ENCODE measurements at places on chromosomes 12 and 14.

DNA sequence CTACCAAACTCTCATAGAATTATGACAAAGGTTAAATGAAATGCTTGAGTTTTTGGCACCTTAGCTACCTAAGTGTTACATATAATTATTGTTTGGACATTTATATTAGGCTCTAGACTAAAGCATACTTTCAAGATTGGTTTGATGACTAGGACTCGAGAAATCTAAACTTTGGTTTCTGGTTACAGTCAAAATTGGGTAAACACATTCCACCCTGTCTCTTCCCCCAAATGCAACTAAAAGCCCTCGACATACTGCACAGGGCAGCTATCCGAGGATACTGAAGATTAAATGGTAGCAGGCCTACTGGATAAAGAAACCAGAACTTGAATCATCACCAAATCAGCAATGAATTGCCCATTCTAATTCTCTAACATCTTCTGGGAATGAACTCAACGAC lies 369.1 kb downstream of the PRKD1 start:
- DNase-seq, result no peak

GRCh38 chr12:117485984-117486839 lies 124.8 kb upstream of the NOS1 start:
- no peak for DNase-seq

DNA sequence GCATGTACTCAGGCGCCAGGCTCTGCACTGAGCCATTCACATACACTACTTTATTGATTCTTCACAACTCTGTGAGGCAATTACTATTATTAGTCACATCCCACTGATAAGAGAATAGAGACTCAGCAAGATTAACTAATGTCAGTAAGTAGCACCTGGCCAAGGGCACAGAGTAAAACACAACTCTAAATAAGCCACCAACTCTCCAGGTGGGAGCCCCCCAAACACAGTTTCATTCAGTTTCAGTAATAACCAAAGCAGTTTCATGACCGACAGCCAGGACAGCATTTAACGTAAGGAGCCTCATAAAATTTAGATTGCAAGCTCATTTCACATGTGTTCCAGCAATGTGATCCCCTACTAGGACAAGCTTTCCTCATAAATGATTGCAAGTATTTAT lies 323.1 kb upstream of the CCDC196 start:
- no peak for DNase-seq

GRCh38 chr14:73627151-73627558 lies 14.8 kb downstream of the ACOT6 start:
- no peak for DNase-seq

DNA sequence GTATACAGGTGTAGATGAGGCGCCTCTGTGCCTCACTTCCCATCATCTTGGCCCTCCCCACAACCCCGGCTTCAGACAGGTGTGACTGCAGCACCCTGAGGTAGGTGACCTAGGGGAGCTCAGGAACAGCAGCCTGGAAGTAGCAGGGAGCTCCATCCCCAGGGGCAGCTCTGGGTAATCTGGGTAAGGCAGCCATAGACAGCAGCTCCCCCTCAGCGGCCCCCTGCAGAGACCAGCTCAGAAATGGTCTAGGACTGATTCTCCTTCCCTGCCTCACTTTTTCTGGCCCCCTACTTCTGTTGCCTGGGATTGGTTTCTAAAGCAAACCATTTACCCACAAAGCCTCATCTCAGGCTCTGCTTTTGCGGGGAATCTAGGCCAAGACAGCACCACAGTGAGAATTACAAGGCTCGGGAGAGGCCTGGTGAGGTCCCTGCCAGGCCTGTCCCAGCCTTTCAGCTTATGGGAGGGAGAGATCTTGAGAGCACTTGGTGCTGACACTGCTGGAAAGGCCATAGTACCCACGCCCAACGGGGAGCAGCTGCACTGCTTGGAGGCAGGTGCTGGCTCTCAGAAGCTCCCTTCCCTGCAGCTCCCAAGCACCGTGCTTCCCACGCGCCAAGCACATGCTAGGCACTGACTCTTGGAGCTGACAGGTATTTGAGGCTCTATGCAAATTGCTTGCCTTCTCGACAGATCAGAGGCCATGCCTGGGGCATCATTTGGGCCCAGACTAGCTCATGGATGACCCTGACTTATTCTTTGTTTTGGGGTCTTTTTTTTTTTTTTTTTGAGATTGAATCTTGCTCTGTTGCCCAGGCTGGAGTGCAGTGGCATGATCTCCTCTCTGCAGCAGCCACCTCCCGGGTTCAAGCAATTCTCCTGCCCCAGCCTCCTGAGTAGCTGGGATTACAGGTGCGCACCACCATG lies 45.1 kb upstream of the TRAF3 start:
- no peak for DNase-seq

- DNase-seq, result peak; percentile 91
Observed at GRCh38 chr12:132356691-132357622, 27.6 kb upstream of the GALNT9 start.

DNA sequence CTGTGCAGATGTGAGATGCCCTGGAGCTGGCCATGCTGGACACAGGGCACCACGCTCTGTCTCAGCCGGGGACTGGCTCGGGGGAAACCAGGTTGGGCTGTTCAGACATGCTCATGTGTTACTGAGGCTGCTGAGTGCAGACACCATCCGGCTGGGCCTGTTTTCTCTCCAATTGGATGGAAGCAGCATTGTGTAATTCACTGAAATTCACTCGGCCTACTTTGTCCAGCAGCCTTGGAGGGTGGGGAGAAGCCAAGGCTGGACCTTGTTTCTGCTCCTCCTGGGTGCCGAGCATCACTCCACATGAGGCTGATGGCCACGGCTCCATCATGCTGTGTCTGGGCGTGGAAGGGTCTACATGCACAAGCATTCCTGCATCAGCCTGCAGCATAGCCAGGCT lies 130.7 kb downstream of the SMOC1 start:
- no peak for DNase-seq

DNA sequence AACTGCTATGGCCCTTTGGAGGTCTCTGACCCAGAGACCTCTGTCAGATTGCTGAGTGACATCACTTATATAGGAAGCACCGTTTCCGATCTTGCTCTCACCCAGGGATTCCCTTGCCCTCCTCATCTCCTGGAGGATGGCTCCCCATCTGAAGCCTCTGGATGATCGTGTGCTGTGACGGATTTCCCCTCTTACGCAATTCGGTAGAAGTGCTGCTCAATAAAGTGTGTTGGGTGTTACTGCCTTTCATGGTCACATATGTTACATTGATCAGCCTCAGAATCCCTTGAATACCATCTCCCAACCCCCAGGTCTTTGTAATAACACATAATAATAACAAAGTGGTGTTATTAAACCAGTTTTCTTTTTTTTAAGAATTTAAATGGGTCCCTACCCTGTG lies 107.3 kb upstream of the CLEC14A start:
- DNase-seq, result no peak

DNA sequence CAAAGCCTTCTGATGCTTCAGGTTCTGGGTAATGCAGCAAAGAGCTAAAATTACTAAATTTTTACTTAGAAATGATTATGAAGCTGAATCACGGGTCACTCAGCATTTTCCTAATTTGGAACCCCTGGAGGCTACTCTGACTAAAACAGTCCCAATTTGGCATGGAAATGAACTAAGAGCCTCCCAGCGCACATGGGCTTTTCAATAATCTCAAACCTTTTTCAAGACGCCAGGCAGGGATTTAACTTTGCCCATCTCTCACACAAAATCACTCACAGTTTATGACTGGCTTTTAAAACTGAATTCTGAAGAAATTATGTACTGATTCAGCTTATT lies 68.3 kb downstream of the LLPH start:
- no peak for DNase-seq

DNA sequence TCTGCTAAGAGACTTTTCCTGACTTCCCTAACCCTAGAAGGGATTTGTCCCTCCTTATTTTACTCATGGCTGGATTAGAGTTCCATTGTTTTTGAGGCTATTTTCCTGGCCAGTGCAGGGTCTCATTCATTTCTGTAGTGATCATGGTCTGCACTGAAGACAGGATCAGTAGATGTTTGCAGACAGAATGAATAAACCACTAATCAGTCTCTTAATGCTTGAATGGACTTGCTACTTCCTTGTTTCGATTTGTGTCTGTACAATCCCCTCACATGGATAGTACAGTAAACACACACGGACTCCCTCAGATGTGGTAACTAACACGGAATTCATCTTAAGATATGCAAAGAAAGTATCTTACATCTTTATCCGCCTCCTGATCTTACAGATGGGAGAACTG lies 102.6 kb upstream of the PRB2 start:
- DNase-seq, result no peak

DNA sequence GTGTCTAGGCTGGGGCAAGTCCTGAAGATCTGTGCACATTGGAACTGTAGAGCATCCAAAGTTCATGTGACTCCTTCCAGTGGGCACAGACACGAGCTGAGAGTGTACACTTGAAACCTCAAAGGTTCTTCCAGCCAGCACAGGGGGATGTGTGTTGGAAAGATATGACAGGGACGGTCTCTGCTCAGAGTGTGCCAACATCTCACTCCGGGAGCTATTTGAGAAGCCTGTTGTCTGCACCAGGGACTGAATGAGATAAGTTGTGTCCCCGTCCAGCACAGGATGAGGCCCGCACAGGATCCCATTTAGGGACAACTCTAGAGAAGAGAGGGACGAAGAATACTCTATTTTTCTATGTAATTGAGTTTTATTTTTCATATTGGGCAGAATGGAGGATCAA lies 136.3 kb downstream of the SNAPC1 start:
- DNase-seq, result no peak

GRCh38 chr12:7434670-7435069 lies 9.3 kb downstream of the CD163L1 start:
- DNase-seq, result no peak

All from kidney (tissue), 22 donors.